Gastroesophageal sphincter (tissue), 4 donors: ENCODE measurements at places on chromosomes 1 and 21.

DNA sequence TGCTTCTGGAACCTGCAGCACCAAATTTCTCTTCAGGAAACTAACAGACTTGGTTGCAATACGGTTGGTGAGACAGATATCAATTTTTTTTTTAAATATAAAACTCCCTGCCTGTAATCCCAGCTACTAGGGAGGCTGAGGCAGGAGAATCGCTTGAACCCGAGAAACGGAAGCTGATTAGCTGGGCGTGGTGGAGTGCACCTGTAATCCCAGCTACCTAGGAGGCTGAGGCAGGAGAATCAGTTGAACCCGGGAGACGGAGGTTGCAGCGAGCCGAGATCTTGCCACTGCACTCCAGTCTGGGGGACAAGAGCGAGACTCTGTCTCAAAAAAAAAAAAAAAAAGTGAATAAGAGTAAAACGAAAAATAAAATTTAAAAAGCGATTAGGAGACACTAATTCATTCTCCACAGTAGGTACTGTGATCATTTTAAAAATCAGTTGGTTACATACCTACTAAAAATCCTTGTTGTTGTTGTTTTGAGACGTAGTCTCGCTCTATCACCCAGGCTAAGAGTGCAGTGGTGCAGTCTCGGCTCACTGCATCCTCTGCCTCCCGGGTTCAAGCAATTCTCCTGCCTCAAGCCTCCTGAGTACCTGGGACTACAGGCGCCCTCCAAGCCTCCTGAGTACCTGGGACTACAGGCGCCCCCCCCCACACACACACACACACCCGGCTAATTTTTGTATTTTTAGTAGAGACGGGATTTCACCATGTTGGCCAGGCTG is 796 bp upstream of the RBM8A start:
- ATAC-seq, result no peak

DNA sequence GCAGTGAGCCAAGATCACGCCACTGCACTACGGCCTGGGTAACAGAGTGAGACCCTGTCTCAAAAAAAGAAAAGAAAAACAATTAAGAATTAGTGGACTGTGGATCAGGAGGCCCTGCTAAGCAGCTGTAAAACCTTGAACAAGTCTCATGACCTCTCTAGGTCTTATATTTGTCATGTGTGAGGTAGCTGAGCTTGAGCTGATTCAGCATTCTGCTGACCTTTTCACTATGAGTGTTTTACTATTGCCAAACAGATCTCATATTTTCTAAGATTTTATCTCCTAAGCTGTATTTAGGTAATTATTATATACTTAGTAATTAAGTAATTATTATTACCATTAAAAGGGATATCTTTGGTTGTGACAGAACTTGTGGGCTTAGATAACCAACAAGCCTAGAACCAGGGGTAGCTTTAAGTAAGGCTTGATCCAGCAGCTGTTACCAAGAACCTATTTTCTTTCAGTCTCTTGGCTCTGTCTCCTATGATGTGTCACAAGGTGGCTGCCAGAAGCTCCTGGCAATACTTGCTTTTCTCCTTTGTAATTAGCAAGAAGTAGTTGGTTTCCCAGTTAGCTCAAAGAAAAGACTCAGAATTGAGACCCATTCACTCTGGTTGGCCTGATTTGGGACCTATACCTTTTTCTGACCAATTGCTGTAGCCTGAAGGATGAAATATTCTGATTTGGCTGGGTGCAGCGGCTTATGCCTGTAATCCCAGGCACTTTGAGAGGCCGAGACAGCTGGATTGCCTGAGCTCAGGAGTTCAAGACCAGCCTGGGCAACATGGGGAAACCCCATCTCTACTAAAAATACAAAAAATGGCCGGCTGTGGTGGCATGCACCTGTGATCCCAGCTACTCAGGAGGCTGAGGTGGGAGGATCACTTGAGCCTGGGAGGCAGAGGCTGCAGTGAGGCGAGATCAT is 8.5 kb upstream of the ZC3H12A start:
- ATAC-seq, result no peak

GRCh38 chr1:159974350-159974965 is 20.4 kb upstream of the SLAMF9 start:
- ATAC-seq, result no peak

GRCh38 chr1:14571810-14572767 is 26.4 kb upstream of the KAZN start:
- ATAC-seq, result no peak

DNA sequence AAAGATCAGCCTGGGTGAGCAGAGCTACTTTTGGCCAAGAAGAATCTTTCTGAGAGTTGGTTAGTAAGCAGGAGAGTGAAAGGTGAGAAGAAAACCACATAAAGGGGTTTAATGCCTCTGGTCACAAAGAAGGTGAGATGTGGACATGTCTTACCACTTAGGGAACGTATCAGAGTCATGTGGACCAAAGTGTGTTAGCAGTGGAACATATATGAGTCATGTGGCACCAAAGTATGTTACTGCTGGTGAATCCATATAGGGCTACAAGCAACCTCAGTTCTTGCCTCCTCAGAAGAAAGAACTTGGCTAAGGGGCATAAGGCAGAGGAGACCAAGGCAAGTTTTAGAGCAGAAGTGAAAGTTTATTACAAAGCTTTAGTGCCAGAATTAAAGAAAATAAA is 411.6 kb upstream of the NEGR1 start:
- ATAC-seq, result no peak
